ENCODE measurements at places on chromosomes 3 and 15.

DNA sequence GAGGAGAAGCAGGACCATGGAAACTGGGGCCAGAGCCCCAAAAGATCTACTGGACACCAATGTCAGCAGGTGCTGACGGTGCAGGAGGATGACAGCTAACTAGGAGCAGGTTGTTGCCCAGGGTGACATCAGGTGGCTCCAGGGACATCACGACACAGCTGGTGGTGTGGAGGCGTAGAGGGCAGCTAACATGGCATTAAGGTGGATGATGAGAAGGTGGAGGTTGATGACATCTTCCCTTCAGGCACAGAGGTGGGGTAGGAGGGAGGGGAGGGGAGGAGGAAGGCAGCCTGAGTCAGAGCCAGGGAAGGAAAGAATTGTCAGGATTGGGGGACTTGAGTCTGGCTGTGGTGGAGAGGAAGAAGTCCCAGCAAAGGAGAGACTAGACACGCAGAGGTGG, 1.5 kb upstream of the EPHB1 start:
- DNase-seq, result no peak

- DNase-seq, result no peak
Measured at GRCh38 chr3:41915353-41915752, 46.5 kb downstream of the ULK4 start.

DNA sequence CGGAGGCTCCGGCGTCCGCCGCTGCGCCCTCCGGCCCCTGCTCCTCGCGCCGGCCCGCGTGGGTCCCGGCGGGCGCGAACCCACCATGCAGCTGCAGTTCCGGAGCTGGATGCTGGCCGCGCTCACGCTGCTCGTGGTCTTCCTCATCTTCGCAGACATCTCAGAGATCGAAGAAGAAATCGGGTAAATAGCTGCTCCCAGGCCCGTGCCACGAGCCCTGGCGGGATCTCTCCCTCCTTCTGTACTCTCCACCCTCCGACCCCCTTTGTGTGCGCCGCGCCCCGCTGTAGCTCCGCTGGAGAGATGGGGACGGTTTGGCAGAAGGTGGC, 263 bp downstream of the ST8SIA2 start:
- no peak for DNase-seq

- no peak for DNase-seq
Measured at GRCh38 chr15:28934645-28935044, 48.9 kb downstream of the APBA2 start.

DNA sequence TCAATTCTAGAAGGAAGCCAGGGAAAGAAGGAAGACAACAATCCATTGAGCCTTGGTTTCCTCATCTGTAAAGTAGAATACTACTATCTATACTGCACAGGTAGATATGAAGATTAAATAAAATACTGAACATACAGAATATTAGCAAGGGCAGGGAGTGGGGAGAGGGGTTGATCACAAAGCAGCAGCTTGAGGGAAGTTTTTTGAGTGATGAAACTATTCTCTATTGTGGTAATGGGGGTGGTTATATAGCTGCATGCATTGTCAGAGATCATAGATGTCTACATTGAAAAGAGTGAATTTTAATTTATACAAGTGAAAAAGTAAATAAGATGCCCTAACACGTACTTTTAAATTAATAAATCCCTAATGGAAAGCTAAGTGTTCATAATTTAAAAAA, 242.6 kb upstream of the LRTM1 start:
- no peak for DNase-seq

DNA sequence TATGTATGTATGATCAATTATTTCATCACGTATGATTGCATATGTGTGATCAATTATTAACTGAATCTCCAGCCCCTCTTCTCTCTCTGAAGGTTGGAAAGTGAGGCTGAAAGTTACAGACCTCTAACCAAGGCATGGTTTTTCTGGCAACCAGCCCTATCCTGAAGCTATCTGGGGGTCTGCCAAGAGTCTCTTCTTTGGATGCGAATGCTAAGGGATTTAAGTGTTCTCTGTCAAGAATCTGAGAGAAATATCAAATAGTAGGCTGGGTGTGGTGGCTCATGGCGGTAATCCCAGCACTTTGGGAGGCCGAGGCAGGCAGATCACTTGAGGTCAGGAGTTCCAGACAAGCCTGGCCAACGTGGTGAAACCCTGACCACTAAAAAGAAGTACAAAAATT, 8.1 kb downstream of the NKTR start:
- peak; percentile 3 for DNase-seq

DNA sequence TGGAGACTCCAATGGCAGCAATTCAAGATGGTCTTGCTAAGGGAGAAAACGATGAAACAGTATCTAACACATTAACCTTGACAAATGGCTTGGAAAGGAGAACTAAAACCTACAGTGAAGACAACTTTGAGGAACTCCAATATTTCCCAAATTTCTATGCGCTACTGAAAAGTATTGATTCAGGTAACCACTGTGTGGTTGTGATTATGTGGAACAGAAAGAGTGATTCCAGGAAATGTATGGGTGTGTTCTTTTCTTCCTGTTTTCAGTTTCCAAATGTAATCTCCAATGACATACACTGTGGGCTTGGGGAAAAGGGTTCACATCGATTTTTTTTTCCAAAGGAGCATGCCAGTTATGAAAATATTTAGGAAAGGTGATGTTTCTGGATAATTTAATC, 10.9 kb downstream of the SCG3 start:
- DNase-seq, result no peak

- DNase-seq, result no peak
Measured at GRCh38 chr3:164460851-164461250, 617.4 kb downstream of the SI start.

- DNase-seq, result no peak
Measured at GRCh38 chr15:60584355-60584998, 105.5 kb upstream of the ICE2 start.

- DNase-seq, result no peak
Measured at GRCh38 chr3:4771243-4771642, 208.0 kb upstream of the BHLHE40 start.

- no peak for DNase-seq
Measured at GRCh38 chr15:35142578-35142977, 57.5 kb upstream of the NANOGP8 start.

GRCh38 chr15:92633418-92633817, 22.2 kb downstream of the FAM174B start:
- no peak for DNase-seq

- DNase-seq, result no peak
Measured at GRCh38 chr15:40011303-40011702, 27.7 kb downstream of the SRP14 start.

DNA sequence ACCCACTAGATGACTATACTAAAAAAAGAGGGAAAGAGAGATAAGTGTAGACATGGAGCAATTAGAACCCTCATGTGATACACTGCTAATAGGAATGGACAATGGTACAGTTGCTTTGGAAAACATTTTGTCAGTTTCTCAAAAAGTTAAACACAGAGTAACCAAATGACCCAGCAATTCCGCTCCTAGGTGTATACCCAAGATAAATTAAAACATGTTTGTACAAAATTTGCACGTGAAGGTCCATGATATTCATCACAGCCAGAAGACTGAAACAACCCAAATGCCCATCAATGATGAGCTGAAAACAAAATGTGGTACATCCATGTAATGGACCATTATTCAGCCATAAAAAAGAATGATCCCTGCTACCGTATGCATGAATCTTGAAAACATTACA, 11.8 kb downstream of the MESP2 start:
- DNase-seq, result no peak

- no peak for DNase-seq
Measured at GRCh38 chr15:100803171-100803440, 76.5 kb upstream of the ALDH1A3 start.

DNA sequence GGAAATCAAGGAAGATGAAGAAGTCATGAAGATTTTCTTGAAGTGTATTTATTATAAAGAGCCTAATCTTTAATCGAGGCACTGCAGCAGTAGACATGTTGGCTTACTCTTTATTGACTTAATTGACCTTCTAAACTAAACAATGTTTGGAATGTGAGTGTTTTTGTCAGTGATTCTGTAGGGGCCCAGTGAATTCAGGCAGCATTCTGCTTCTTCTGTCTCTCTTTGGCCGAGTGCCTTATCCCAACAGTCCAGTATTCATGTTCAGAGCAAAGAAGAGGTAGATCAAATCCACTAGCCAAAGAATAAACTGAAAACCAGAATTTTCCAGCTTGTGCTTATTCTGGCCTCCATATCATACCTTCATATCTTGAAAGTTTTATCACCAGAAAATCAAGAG, 55.7 kb downstream of the RLBP1 start:
- DNase-seq, result no peak

DNA sequence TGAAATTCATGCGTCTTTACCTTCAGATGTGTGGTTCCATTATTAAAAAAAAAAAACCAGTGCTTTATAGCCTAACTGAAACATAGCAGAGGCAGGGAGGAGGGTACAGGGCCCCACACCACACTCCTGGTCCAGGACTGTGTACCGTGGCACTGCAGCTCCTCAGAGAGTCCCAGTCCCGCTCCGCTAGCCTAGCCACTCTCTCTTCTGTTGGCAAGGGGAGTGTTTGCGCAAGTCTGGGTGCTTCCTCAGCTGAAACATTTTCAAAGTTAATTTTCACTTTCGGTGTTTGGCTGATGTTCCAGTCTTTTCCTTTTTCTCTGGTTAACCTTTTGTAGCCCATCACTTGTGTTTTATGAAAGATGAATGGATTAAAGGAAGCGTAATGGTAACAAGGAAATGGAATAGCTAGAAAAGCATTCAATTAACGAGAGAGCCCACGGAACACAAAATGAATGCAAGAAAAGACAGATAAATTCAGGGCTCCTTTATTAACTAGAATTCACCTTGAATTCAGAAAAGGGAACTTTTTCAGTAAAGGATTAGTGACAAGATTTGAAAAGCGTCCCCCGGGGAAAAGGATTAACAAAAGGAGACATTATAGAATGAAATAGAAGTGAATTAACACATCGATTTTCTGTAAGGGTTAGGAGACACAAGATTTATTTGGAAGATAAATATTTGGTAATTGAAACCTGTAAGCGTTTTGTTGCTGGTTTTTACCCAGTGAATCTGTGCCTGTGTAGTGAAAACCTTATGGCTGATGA, 177.0 kb downstream of the CACNA2D3 start:
- no peak for DNase-seq

- DNase-seq, result no peak
Measured at GRCh38 chr15:70299931-70300869, 202.5 kb upstream of the TLE3 start.

DNA sequence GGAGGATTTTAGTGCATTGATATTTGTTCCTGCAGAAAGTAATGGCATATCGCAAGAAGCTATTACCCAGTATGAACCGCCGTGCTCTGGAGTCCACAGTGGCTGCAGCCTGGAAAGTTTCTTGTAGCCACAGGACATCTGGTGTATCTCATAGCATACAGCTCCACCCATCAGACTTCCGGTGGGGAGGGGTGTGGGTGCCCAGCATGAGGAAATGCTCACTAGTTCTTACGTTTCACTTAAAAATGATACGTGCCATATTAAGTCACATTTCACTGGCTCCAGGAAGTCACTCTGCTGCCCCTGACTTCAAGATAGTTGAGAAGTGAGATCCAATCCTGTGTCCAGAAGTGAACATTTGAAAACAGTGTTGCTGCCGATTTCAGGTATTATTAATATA, 990.4 kb downstream of the GBE1 start:
- DNase-seq, result no peak

GRCh38 chr15:41291065-41291631, 41.2 kb downstream of the OIP5 start:
- DNase-seq, result no peak

- no peak for DNase-seq
Measured at GRCh38 chr3:105676621-105677300, 192.1 kb downstream of the CBLB start.

DNA sequence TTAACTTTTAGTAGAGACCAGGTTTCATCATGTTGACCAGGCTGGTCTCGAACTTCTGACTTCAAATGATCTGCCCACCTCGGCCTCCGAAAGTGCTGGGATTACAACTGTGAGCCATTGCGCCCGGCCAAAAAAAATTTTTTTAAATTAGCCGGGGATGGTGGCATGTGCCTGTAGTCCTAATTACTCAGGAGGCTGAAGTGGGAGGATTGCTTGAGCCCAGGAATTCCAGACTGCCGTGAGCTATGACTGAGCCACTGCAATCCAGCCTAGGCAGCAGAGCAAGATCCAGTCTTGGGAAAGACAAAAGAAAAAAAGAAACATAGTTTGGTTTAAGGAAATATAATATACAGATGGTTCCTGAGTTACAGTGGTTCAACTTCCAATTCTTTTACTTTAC, 44.9 kb upstream of the EIF3J start:
- DNase-seq, result no peak

DNA sequence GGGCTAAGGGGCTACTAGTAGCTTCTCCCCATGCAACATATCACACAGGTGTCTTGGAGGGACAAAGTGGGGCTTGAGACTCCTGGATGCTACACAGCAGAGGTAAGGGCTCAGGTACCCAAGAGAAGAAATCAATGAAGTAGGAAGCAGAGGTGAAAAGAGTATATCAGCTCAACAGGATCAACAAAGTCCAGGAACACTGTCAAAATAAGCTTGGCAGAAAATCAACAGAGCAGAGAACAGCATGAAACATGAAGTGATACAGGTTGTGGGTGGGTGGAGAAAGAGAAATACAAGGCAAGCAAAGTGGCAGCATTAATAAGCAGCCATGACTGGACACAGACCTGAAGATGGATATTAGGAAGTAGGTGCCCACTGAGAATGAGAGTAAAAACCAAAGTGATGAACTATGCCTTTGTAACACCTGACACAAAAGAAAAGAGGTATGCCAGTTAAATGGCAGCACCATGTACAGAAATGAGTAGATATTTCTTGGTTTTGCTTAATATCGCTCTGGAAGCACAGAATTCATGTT, 637.4 kb downstream of the FHIT start:
- no peak for DNase-seq

- DNase-seq, result no peak
Measured at GRCh38 chr3:184343200-184343876, 5.9 kb downstream of the FAM131A start.

DNA sequence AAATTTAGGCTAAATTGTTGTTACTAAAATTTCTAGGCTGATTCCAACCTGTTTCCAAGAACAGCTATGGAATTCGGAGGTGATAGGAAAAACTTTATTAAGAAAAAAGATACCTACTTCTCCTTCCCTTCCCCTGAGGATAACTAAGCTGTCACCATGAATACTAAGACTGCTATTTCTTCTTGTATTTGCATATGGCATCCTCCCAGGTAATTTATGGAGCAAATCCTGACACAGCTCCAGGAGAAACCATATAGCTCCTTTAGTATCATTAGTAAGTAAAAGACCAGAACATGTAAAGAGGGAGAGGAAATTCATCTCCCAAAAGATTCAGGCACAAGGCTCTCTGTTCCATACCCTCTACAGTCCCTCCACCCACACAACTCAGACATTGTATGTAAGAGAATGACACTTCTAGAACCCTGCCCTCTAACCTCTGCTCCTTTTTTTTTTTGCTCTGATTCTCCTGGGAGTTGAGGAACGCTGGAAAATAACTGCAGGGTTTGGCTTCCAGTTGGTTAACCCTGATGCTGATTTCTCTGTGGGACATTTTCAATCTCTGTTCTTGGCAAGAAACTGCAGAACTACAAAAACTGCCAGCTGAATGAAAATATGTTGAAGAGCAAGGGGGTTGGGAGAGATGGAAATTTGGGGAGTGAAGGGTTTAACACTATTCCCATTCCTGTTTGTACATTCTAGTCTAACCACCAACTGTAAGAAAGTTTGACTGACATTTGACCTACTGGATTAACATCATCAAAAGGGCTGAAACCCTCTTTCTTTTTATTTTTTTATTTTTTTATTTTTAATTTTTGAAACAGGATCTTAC, 14.2 kb upstream of the MAGI1 start:
- no peak for DNase-seq

Data from fibroblast of skin of left biceps (primary cell).